ENCODE measurements at places on chromosomes 3 and 15. TPM values are rescaled to one million over a fixed set of nuclear protein-coding genes. Genes with fewer than 3 reads are reported as not detected.

STARD9 gene
- 30.3 TPM for total RNA-seq

GOLGA6L10 gene
- 0.77 TPM for total RNA-seq

FAM43A gene
- 12.1 TPM for total RNA-seq

CORO2B gene
- 29.9 TPM for total RNA-seq

C3orf38 gene
- total RNA-seq: 13.9 TPM

ABTB1 gene
- total RNA-seq: 26.7 TPM

GOLGA6L7 gene
- total RNA-seq: not detected

PPP1R14D gene
- not detected for total RNA-seq

LOXL1 gene
- 10.1 TPM for total RNA-seq

GRCh38 chr3:133115176-133115575, 77.0 kb downstream of the TMEM108 start:
- no peak for DNase-seq
- no peaks in the 10 kb centered on the region for H3K36me3 ChIP-seq
- H3K27ac ChIP-seq: no peak overlapping the region
- no peaks in the 10 kb centered on the region for H3K4me1 ChIP-seq

DNA sequence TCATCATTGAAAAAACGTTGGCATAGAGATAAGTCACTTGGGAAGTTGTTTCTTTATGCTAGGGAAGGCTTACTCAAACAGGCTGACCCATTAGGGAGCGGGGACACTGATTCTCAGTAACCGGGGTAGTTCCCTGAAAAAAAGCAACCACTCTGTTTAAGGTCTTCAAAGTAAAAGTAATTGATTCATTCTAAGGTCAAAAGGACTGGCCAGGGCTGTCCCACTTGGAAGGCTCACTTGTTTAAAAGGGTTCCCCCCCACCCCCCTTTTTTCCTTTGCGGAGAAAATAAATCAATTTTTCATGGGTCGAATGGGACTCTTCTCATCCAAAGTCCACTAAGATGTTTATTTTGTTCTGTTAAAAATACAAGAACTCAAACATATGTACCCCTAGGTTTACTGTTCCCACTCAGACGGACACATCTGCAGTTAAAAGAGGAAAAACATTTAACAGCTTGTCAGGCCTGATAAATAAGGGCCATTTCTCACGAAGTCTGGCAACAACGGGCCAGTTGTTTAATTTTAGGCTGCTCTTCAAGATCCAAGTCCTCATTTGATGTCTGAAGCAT, 53.0 kb downstream of the ARHGEF3 start:
- no peak for DNase-seq
- H3K27ac ChIP-seq: no peak overlapping the region
- no peak overlapping the region for H3K4me3 ChIP-seq
- H3K4me1 ChIP-seq: peaks cover 1% of the 10 kb centered on the region

DNA sequence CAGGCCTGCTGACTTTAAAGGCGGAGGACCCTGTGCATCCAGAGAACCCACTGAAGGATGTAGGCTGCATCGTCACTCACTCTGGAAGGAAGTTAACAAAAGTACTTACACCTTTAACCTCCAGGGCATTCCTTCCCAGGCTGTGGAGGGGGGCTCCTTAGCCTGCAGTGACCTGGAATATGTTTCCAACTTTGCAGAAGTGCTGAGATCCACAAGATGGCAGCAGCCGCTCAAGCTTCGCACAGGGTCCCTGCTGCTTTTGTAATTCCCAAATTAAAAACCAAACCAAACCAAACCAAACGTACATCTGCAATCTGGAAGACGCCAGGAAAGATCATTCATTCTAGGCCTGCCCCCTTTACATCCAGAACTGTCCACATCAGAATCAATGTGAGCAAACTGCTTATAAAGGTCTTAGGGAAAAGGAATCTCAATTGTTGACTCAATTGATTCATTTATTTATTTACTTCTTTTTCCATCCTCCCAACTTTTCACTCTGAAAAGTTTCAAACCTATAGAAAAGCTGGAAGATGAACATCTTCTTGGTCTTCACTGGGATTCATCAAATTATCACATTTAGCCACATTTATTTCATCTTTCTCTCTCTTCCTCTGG, 70.5 kb upstream of the KLHL25 start:
- no peak overlapping the region for H3K27ac ChIP-seq
- DNase-seq: no peak
- H3K4me3 ChIP-seq: no peak overlapping the region
- H3K27me3 ChIP-seq: no peaks in the 10 kb centered on the region
- no peaks in the 10 kb centered on the region for H3K36me3 ChIP-seq

DNA sequence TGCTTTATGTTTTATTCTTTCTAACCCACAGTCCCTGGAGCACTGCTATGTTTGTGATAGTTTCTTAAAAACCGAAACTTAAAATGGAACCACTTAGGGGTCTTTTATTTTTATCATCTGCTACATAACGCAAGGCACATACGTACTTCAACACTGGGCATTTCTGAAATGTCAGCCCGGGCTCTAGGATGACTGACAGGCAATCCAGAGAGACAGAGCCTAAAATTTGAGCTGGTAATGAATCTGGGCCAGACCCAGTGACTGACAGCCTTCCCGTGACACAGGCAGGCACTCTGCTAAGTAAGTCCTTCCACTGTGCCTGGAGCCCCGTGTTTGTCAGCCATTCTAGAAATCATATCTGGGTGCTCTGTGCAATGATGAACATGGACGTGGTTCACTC, 84.6 kb downstream of the RYR3 start:
- H3K27me3 ChIP-seq: no peaks in the 10 kb centered on the region
- H3K27ac ChIP-seq: no peak overlapping the region
- H3K4me1 ChIP-seq: no peaks in the 10 kb centered on the region
- no peak for DNase-seq
- H3K4me3 ChIP-seq: no peak overlapping the region
- H3K36me3 ChIP-seq: no peaks in the 10 kb centered on the region

DNA sequence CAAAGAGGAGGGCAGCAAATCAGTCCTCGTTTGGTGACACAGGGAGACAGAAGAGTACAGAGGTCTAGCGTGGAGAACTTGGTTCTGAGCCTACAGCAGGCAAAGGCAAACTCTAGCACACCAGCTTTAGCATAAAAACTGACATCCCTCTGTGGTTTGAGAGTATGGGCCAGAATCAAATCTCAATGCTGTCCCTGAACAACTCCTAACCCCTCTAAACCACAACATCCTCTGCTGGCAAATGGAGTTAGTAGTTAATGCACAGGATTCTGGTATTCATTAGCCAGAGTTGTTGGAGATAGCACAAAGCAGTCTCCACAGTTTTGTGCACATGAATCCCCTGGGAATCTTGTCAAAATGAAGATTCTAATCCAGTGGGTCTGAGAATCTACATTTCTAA, 315.8 kb downstream of the NTRK3 start:
- no peaks in the 10 kb centered on the region for H3K36me3 ChIP-seq
- H3K27me3 ChIP-seq: no peaks in the 10 kb centered on the region
- H3K4me3 ChIP-seq: no peak overlapping the region
- H3K4me1 ChIP-seq: no peaks in the 10 kb centered on the region
- H3K27ac ChIP-seq: no peak overlapping the region

DNA sequence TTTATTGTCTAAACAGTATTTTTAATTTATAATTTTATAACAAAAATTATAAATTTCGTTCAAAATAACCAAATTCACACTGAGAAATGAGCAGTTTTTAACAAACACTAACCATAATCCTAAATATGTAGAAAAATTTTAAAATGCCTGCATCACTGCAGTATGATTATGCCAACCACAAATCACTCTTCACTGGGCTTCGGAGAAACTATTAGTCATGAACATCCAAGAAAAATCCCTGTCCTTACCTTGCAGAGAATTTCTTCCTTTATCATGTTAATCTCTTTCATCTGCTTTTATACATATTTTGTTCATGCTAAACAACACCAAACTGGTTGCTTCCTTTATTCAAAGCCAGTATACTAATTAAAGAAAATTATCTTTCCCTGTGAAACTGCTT, 511.0 kb upstream of the ALCAM start:
- no peaks in the 10 kb centered on the region for H3K27me3 ChIP-seq
- no peak overlapping the region for H3K4me3 ChIP-seq
- H3K36me3 ChIP-seq: no peaks in the 10 kb centered on the region
- no peak for DNase-seq

- DNase-seq: no peak
- no peak overlapping the region for H3K4me3 ChIP-seq
Observed at GRCh38 chr3:12957339-12957738, 115.9 kb downstream of the IQSEC1 start.

- H3K27me3 ChIP-seq: no peaks in the 10 kb centered on the region
- no peak for DNase-seq
- no peak overlapping the region for H3K4me3 ChIP-seq
Observed at GRCh38 chr15:91886878-91887277, 33.4 kb downstream of the SLCO3A1 start.

GRCh38 chr3:171213178-171213577, 186.7 kb upstream of the SLC2A2 start:
- H3K27me3 ChIP-seq: no peaks in the 10 kb centered on the region
- DNase-seq: no peak
- H3K27ac ChIP-seq: no peak overlapping the region
- no peak overlapping the region for H3K4me3 ChIP-seq
- H3K4me1 ChIP-seq: no peaks in the 10 kb centered on the region

- no peak overlapping the region for H3K27ac ChIP-seq
- H3K4me1 ChIP-seq: peaks cover 14% of the 10 kb centered on the region
- DNase-seq: no peak
- no peak overlapping the region for H3K4me3 ChIP-seq
Observed at GRCh38 chr3:177150970-177151627, 46.2 kb downstream of the TBL1XR1 start.

DNA sequence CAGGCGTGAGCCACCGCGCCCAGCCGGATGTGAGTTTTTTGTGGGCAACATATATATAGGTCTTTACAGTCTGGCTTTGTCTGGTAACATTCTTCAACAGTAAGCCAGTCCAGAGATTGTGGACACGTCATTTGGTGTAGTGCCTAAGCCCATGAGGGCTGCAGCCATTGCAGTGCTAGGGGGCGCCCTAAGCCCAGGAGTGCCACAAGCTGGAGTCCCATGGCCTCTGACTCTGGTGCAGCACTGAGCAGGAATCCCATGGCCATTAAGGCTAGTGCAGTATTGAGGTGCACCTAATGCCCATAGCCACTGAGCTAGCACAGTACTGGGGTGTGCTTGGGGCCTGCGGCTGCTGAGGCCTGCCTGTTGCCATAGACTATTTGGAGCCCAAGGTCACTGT, 136.4 kb upstream of the NDN start:
- DNase-seq: no peak
- H3K4me1 ChIP-seq: no peaks in the 10 kb centered on the region
- no peak overlapping the region for H3K4me3 ChIP-seq

DNA sequence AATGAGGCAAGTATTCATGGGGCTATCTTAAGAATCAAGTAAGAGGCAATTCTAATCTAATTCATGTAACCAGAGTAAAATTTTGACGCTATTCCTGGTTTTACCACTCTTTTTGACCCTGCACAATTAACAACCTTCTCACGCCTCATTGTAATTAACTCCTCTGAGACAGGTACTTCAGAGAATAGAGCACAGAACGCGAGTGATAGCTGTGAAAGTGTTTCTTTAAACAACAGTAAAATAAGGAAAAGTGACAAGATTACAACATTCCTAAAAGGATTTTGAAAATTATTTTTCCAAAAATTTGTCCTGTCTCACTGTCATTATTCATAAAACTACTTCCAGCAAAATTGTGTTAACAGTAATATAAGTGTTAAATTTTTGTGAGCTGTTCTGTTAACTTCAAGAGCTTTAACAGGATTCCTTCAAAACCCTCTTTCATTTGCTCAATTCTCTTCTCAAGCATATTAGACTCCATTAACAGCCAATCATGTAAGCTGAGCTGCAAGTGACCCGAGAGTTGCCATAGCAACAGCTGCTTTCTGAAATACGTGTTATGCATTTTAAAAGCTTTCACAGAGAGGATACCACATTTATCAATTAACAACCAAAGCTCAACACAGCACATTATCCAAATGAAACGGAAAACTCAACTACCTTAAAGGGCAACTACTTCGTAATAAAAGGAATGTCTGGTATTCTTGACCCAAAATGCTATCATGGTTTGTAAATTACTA, 93.1 kb downstream of the STAG1 start:
- H3K4me1 ChIP-seq: no peaks in the 10 kb centered on the region
- DNase-seq: no peak
- H3K27ac ChIP-seq: no peak overlapping the region
- no peaks in the 10 kb centered on the region for H3K36me3 ChIP-seq
- H3K4me3 ChIP-seq: no peak overlapping the region

- no peak for DNase-seq
- H3K4me3 ChIP-seq: no peak overlapping the region
- H3K27me3 ChIP-seq: no peaks in the 10 kb centered on the region
- no peaks in the 10 kb centered on the region for H3K36me3 ChIP-seq
- H3K4me1 ChIP-seq: no peaks in the 10 kb centered on the region
- H3K27ac ChIP-seq: no peak overlapping the region
Observed at GRCh38 chr3:50737193-50737905, 62.6 kb downstream of the DOCK3 start.

GRCh38 chr3:113649174-113649845, 47.1 kb downstream of the USF3 start:
- no peak overlapping the region for H3K4me3 ChIP-seq
- DNase-seq: no peak
- H3K27me3 ChIP-seq: no peaks in the 10 kb centered on the region
- no peaks in the 10 kb centered on the region for H3K4me1 ChIP-seq
- no peak overlapping the region for H3K27ac ChIP-seq
- H3K36me3 ChIP-seq: no peaks in the 10 kb centered on the region

DNA sequence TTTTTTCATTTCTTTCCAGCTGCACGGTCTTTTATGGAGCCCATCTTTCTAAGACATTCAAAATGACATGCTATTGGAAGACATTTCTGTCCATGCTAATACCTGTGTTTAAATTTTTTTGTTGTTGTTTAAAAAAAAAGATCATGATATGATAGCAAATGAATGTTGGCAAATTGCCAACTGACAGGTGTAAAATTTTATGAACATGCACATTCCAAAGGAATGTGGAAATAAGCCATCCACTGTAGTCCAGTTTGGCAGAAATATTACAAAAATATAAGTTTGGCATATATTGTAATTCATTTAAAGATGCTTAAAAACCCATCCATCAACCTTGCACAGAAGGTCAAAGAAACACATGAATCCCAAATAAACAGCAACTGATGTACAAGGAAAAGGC, 75.6 kb upstream of the WNT5A start:
- no peaks in the 10 kb centered on the region for H3K27me3 ChIP-seq
- H3K4me3 ChIP-seq: no peak overlapping the region
- no peaks in the 10 kb centered on the region for H3K4me1 ChIP-seq
- DNase-seq: no peak
- H3K36me3 ChIP-seq: no peaks in the 10 kb centered on the region

GRCh38 chr15:28017423-28017924, 81.6 kb downstream of the OCA2 start:
- H3K4me3 ChIP-seq: no peak overlapping the region
- H3K36me3 ChIP-seq: no peaks in the 10 kb centered on the region
- DNase-seq: no peak
- peaks cover 8% of the 10 kb centered on the region for H3K4me1 ChIP-seq
- H3K27me3 ChIP-seq: no peaks in the 10 kb centered on the region

- H3K4me1 ChIP-seq: peaks cover 2% of the 10 kb centered on the region
- H3K4me3 ChIP-seq: no peak overlapping the region
- no peak for DNase-seq
- H3K36me3 ChIP-seq: no peaks in the 10 kb centered on the region
- no peaks in the 10 kb centered on the region for H3K27me3 ChIP-seq
Observed at GRCh38 chr3:46129588-46130272, 78.4 kb downstream of the CCR1 start.

Data from ovary (tissue), 10 donors.